ENCODE measurements at places on chromosomes 3 and 15. TPM values are rescaled to one million over a fixed set of nuclear protein-coding genes. Genes with fewer than 3 reads are reported as not detected.
A peak's percentile ranks its signal among the peaks of the same experiment; 100 is the strongest.

DNA sequence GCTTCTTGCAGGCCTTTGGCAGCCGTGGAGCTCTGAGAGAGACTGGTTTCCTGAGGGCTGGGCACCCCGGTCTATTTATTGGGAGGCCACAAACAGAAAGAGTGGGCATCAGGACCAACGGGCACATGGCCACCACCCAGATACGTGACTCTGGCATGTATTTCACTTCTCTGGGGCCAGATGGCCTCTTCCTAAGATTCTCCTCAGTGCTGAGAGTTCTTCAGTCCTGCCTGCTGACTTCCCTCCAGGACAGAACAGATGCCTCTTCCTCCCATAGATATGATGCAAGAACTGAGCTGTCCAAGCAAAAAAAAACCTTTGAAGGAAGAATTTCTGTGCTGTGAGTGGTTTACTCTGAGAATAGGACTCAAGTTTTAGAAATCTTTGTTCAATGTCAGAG is 107.7 kb downstream of the IGF2BP2 start:
- DNase-seq: no peak

DNA sequence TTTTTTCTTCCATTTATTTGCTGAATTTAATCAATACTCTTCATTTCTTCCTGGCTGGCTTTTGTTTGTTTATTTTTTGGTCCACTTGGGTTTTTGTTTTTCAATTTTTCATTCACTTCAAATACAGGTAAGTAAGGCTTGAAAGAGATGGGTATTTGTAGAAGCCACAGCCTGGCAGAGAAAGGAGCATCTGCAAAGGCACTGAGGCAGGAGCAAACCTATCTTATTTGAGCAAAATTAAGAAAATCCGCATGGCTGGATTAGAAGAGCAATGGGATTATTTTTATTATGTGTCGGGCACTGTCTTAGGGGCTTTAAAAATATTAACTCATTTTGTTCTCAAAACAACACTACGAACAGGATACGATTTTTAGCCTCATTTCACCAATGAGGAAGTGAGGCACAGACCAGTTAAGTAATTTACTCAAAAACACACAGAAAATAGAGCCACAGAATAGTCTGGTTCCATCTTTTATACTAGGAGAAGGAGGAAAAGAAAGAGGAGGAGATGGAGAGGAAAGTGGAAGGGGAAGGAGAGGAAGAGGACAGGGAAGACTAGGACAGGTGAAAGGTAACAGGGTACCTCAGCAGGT is 35.1 kb upstream of the CCDC80 start:
- peak; percentile 49 for DNase-seq

DNA sequence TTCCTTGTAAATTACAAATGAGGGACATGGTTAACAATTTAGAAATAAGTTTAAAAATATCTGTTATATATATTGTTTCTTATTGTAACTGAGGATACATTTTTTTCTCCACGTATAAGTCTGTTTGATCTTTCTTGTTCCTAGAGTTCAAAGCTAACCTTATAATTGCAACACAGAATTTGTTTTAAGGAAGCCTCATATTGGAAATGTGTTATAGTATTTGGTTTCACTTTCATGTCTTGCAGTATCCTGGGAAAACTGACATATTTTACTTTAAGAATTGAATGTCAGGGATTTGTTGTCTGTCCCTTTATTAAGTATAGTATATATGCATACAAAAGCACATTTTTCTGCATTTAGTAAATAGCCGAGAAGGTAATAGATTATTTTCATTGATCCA is 23.5 kb upstream of the NIT2 start:
- DNase-seq: no peak

DNA sequence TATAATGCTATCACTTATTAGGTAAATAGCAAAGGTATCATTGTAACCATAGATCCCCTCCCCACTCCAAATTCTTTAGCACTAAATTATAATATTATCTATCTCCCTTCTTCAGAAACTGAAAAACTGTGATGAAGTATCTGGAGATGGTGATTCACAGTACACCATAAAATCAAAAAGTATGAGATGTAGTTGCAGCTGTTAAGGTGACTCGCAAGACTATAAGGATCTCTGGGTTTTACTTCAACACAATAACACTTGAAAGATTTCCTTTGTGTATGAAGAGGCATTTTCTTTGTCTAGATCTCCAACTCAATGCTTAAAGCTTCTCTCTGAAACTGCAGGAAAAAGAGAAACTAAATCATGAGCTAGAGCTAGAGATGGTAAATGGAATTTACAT is 46.9 kb downstream of the IFT57 start:
- no peak for DNase-seq

GOLGA8T gene
- total RNA-seq: not detected

TMEM89 gene
- 0.89 TPM for total RNA-seq

TRAT1 gene
- total RNA-seq: 61.0 TPM
